Suppressor macrophage treated with lipopolysaccharide for 4 hours (primary cell): ENCODE measurements at places on chromosomes 12 and 14.

GRCh38 chr12:123113026-123113425, 37.9 kb downstream of the PITPNM2 start:
- no peak for DNase-seq

GRCh38 chr12:104628831-104629135, 172.0 kb downstream of the CHST11 start:
- DNase-seq: no peak

- DNase-seq: no peak
Measured at GRCh38 chr14:64935508-64935907, 7.0 kb downstream of the GPX2 start.

- no peak for DNase-seq
Measured at GRCh38 chr12:132545164-132545953, 55.4 kb downstream of the FBRSL1 start.

DNA sequence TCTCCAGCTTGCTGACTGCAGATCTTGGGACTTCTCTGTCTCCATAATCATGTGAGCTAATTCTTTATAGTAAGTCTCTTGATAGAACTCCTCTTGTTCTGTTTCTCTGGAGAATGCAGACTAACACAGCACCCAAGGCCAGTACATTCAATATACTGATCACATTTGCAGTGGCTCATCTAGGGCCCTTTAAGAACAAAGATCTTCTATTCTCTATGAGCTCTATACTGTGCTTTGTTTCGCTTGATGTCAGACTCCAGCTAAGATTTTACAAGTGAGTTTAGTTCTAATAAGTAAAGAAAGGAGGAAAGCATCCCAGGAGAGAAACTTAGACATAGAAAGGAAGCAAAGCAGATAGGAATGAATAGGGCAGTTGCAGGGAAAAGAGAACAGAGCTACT, 69.3 kb upstream of the TMPO start:
- DNase-seq: no peak

GRCh38 chr12:82366197-82366596, 7.9 kb downstream of the METTL25 start:
- DNase-seq: no peak

DNA sequence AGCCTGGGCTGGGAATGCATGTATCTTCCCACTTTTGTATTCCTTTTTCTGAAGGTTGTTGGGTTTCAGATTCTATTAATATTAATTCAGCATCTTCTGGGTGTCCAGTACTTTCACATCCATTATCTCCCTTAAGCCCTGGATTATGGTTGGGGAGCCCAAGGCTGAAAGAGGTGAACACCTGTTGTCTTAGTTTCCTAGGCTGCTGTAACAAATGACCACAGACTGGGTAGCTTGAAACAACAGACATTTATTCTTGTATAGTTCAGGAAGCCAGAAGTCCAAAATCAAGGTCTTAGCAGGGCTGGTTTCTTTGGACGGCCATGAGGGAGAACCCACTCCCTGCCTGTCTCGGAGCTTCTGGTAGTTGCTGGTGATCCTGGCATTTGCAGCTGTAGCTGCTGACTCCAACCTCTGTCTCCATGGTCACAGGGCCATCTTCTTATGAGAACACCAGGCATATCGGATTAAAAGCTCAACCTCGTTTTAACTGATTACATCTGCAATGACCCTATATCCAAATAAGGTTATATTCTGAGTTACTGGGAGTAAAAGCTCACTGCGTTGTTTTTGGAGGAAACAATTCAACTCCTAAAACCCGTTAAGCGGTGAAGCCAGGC, 68.2 kb upstream of the CLMN start:
- no peak for DNase-seq

GRCh38 chr12:3376779-3377455, 114.1 kb upstream of the PRMT8 start:
- peak; percentile 29 for DNase-seq

DNA sequence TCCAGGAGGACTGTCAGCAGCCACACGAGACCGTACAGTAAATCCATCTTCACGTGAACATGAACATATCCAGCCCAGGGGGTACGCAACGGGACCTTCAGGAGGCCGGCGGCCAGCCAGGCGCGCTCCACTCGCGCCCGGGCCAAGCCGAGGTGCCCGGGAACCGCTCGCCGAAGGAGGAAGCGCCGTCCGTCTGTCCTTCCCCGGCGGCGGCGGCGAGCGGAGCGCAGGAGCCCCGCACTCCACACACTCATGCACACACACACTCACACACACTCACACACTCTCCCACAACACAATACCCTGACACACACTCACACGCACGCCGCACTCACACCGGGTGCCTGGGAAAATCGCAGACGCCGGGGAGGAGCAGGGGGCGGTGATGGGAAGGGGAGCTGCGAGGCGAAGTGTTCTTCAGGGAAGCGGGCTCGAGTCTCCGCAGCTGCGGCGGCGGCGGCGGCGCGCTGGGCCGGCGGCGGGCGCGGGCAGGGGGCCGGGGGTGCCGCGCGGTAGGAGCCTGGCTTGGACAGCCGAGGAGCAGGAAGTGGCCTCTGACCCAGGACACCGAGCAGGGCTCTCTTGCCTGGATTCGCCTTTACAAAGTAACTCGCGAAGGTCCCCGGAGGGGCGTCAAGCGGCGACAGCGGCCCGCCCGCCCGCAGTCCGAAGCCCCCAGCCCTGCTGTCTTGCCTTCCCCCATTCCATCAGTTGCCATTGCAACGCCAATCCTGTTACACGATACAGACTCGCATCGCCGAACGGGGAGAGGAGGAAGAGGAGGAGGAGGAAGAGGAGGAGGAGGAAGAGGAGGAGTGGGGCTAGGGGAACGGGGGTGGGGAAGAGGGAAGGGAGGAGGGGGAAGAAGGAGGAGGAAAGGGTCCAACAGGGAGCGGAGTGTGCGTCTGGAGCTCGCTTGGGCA, 601 bp downstream of the MDGA2 start:
- DNase-seq: no peak

DNA sequence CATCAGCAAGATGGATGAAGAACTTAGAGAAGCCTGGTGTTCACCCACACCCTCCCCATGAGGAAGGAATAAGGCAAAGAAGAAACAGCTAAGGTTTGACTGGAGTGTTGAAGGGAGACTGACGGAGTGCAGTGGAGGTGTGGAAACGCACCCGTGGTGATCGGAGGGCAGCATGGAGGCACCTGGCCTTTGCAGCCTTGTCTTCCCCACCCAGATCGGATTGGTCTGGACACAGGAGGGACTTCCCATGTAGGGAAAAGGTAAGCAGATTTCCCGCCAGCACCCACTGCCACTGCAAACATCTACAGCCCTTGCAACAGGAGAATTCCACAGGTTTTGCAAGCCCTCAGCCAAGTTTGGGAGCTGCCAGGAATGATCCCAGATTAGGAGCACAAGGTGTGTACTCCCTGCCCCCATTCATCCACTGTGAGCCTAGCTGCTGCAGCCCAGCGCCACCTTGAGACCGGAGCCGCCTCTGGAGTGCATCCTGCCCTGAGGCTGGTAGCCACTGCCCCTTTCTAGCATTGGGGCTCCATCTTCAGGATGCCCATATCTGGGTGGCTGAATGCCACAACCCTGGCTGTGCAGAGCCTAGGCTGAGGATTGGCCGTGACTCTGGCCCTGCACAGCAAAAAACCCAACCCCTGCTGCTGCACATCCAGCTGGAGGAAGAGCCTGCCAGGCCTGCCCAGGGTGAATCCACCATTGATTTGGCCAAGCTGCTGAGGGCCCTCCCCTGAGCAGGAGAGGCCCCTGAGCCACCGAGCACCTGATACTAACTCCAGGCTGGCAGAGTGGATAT, 411.1 kb downstream of the TMEM121 start:
- DNase-seq: no peak

DNA sequence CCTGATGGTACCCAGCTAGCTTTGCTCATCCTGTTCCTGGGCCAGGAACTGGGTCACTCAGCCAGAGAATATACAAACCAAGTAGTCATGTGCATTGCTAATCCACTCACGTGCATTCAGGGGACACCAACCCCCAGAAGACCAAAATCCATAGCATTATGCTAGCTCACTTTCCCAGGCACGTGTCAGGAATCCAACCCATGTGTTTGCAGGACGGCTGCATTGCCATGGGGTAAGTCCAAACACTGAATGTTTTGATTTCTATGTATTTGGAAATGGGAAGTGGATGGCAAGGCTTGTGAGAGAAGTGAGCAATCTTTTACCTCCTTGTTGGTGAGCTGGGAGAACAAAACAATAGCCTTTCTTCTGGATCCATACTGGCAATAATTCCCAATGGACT, 87.1 kb upstream of the FOXN3 start:
- DNase-seq: peak; percentile 64

- DNase-seq: peak; percentile 42
Measured at GRCh38 chr12:16076557-16076956, 165.4 kb downstream of the DERA start.

- no peak for DNase-seq
Measured at GRCh38 chr14:29745863-29746262, 181.8 kb downstream of the PRKD1 start.
